ENCODE measurements at places on chromosomes 2 and 18. TPM values are rescaled to one million over a fixed set of nuclear protein-coding genes. Genes with fewer than 3 reads are reported as not detected.
A peak's percentile ranks its signal among the peaks of the same experiment; 100 is the strongest.

Gene CYS1
- 2.4 TPM for polyA plus RNA-seq

Gene VWC2L
- polyA plus RNA-seq: not detected

Gene M1AP
- 0.31 TPM for polyA plus RNA-seq

Gene EVA1A
- 4.7 TPM for polyA plus RNA-seq

Gene PLCD4
- polyA plus RNA-seq: 0.19 TPM

Gene REG3G
- polyA plus RNA-seq: 6.9 TPM

Gene FAHD2B
- polyA plus RNA-seq: 30.4 TPM

Gene GATA6
- polyA plus RNA-seq: 31.1 TPM

Gene TDRD15
- polyA plus RNA-seq: not detected

DNA sequence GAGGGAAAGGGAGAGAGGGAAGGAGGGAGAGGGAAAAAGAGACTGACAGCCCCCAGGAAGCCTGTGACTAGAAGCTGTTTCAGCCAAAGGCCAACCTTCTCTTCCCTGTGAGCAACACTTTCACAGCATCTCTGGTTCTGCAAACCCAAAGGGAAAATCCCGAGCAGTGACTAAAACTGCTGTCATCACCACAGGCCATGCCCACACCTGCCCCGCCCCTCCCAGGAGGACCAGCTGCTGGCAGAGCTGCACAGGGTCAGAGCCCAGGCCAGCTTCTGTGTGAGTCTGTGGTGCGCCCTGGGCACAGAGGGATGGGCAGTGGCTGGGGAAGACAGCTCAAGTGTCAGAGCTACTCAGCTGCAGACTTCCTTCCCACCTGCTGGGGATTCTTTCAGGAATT, 64.9 kb upstream of the OTOS start:
- no peaks in the 10 kb centered on the region for H3K27me3 ChIP-seq
- H3K4me1 ChIP-seq: no peaks in the 10 kb centered on the region
- no peak overlapping the region for H3K4me3 ChIP-seq
- DNase-seq: no peak

DNA sequence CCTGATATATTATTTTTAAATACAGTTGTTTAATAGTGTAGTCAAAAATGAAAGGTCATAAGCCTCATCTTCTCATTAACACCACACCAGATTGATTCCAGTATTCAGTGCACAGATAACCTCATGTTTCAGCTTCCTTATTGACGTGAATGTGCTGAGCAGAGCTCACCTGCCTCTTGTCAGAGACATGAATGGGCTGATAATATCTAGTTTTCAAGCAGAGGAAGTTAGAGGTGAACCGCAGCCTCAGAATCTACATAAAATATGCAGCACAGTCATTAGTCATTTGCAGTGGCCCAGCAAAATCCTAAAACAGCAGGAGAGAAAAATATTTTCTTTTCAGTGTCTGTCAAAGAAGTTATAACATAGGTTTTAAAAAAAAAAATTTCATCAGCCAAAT, 216.2 kb downstream of the GBX2 start:
- DNase-seq: no peak
- no peak overlapping the region for H3K4me3 ChIP-seq
- peaks cover 10% of the 10 kb centered on the region for H3K36me3 ChIP-seq
- no peaks in the 10 kb centered on the region for H3K27me3 ChIP-seq
- H3K27ac ChIP-seq: no peak overlapping the region

DNA sequence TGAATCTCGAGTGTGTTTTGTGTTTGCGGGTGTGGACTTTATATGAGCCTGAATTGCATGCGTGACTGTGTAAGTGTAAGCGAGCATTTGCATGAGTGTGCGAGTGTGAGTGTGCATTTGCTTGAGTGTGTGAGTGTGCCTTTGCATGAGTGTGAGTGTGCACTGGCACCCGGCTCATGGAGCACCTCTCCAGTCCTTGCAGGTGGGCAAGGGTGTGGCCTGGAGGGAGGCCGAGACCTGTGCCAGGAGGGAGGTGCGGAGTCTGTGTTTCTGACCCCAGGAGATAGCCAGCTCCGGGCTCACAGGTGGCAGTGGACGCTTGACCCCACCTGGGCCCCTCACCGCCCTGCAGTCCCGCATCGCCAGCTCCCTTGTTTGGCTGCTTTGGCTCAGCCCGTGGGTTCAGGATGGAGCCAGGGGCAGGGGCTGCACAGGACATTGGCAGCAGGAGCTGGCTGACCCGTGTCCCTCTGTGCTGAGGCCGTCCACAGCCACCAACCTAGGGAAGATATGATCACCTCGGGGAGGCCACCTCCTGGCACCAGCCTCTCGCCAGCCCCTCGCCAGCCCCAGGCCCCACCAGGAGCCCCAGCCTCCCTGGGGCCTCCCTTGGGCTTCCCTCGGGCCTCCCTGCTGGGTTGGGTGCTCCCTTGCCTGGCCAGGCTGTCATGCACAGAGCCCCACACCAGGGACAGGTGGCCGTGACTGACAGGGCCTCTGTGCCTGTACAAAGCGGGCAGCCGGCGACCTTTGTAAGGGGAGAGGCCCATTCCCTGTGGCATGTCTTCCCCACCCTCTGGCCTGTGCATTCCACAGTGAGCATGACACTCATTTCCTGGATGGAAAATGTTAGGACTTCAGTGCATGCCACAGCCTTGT, 81.6 kb downstream of the PTGR3 start:
- H3K4me1 ChIP-seq: no peaks in the 10 kb centered on the region
- H3K36me3 ChIP-seq: no peaks in the 10 kb centered on the region
- H3K4me3 ChIP-seq: no peak overlapping the region
- H3K27ac ChIP-seq: no peak overlapping the region
- no peak for DNase-seq

DNA sequence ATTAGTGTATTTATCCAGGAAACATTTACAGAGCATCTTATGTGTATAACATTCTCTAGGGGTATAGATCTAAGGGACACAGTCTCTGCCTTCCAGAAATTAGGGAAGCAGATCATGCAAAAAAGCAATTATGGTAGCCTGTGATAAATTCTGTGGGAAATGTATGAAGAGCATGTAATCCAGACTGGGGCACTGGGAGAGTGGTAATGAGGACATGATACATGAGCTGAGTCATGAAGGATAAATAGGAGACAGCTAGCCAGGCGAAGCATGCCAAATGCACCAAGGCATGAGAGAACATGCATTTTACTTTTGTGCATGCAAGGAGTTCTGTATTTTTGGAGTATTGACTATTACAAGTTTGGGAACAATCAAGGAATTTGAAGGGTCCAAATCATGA, 8.9 kb upstream of the RPRM start:
- H3K27ac ChIP-seq: no peak overlapping the region
- DNase-seq: no peak
- no peaks in the 10 kb centered on the region for H3K27me3 ChIP-seq
- no peaks in the 10 kb centered on the region for H3K4me1 ChIP-seq
- H3K36me3 ChIP-seq: no peaks in the 10 kb centered on the region
- H3K4me3 ChIP-seq: no peak overlapping the region

GRCh38 chr2:186780701-186781316, 68.2 kb downstream of the ZSWIM2 start:
- no peaks in the 10 kb centered on the region for H3K36me3 ChIP-seq
- no peaks in the 10 kb centered on the region for H3K27me3 ChIP-seq
- H3K27ac ChIP-seq: no peak overlapping the region
- no peak overlapping the region for H3K4me3 ChIP-seq
- no peak for DNase-seq
- no peaks in the 10 kb centered on the region for H3K4me1 ChIP-seq

DNA sequence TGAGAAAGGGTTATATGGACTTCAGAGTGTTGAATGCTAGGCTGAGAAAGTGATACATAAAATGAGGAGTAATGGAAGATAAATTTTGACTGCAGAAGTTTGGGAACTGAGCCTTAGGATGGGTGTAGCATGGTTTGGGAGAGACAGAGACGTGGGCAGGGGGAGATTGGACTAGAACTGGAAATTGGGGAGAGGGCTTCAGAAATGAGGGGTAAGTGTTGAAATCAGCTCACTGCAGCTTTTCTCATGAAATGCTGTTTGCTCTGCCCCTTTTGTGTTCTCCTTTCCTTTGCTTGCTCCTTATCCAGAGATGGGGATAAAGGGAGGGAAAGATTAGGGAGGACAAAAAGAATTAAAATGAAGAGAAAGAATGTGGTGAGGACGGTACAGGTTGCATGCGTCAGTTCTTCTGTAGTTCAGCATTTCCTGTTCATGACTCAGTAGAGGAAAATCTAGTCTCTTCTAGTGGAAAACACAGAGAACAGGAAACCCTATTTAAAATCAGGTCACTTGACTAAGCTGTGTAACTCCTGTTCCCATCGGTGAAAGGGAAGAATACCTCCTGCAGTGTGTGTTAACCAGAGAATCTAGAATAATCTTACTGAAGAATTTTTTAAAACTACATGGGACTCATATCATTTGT, 105.6 kb downstream of the CRIM1 start:
- no peak overlapping the region for H3K4me3 ChIP-seq
- peaks cover 16% of the 10 kb centered on the region for H3K36me3 ChIP-seq
- no peaks in the 10 kb centered on the region for H3K27me3 ChIP-seq

DNA sequence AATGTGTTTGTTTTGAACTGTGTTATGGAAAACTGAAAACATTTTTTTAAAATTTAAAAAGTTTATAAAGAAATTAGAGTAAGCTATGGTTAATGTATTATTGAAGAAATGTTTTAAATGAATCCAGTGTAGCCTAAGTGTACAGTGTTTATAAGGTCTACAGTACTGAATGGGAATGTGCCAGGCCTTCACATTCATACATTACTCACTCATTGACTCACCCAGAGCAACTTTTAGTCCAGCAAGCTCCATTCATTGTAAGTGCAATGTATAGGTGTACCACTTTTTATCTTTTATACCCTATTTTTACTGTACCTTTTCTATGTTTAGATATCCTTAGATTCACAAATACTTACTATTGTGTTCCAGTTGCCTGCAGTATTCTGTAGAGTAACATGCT, 215.1 kb upstream of the THUMPD2 start:
- no peaks in the 10 kb centered on the region for H3K36me3 ChIP-seq
- H3K4me3 ChIP-seq: no peak overlapping the region
- no peak overlapping the region for H3K27ac ChIP-seq
- no peaks in the 10 kb centered on the region for H3K4me1 ChIP-seq
- no peak for DNase-seq

- no peaks in the 10 kb centered on the region for H3K27me3 ChIP-seq
- no peaks in the 10 kb centered on the region for H3K36me3 ChIP-seq
- H3K4me3 ChIP-seq: peak overlapping the region; percentile 45
Observed at GRCh38 chr2:169362894-169363559, 693 bp upstream of the LRP2 start.

DNA sequence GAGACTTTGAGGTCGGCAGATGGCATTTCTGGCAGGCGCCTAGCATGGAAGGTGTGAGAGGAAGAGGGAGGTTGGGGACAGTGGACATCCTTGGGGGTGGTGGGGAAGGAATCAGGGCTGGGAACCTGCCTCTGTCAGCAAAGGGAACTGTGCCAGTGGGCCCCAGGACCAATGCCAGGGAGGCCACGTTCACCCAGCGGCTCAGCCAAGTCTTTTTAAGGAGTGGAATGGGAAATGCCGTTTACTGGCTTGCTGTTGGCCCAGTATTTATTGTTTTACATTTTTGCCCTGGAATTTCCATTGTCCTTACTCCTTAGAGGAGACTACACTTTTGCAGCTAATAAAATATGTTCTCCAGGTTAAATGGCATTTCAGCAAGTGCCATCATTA, 135.2 kb downstream of the MCFD2 start:
- no peaks in the 10 kb centered on the region for H3K36me3 ChIP-seq
- peak; percentile 39 for DNase-seq
- H3K27ac ChIP-seq: peak overlapping the region; percentile 56
- H3K4me3 ChIP-seq: no peak overlapping the region
- no peaks in the 10 kb centered on the region for H3K27me3 ChIP-seq

DNA sequence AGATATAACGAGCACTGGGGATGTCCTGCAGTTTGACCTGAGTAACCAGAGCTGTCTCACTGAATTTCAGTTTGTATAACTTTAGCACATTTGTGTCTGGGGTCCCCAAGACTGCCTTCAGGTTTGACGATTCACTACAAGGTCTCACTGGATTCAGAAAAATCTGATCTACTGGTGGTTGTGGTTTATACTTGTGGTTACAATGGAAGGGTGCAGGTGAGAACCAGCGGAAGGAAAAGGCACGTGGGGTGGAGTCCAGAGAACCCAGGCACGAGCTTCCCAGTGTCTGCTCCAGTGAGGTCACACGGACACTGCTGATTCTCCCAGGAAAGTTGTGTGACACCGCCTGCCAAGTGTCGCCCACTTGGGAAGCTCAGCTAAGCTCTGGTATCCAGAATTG, 126.0 kb downstream of the ZNF236 start:
- no peaks in the 10 kb centered on the region for H3K27me3 ChIP-seq
- peaks cover 18% of the 10 kb centered on the region for H3K4me1 ChIP-seq
- H3K27ac ChIP-seq: no peak overlapping the region
- peaks cover 37% of the 10 kb centered on the region for H3K36me3 ChIP-seq
- no peak for DNase-seq

DNA sequence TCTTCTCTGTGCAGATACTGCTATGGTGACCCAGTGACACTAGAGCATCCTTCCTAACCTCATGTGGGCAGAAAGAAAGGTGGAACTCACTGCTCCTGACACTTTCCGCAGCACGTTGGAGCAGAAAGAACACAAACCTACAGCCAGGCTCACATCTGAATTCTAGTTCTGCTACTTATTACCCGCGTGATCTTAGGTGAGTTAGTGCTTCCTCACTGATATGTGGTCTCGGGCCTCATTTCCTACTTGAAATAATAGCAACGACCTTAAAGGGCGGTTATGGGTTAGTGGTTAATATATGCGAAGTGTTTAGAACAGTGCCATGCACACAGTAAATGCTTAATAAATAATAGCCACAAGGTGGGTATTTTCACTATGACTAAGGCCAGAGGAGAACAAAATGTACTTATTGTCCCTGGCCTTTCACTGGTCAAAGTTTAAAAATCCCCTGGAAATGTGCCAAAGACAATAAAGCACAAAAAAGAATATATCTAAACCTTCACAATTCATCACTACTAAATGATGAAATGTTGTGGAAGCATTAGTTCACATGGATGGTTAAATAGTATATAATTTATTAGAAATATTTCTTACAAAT, 66.6 kb downstream of the MYOM1 start:
- H3K4me1 ChIP-seq: peaks cover 39% of the 10 kb centered on the region
- no peak overlapping the region for H3K4me3 ChIP-seq
- no peaks in the 10 kb centered on the region for H3K36me3 ChIP-seq
- H3K27me3 ChIP-seq: no peaks in the 10 kb centered on the region
- peak overlapping the region; percentile 21 for H3K27ac ChIP-seq

GRCh38 chr2:209331291-209331844, 92.5 kb upstream of the MAP2 start:
- peaks cover 5% of the 10 kb centered on the region for H3K4me1 ChIP-seq
- no peaks in the 10 kb centered on the region for H3K36me3 ChIP-seq
- DNase-seq: peak; percentile 68
- no peak overlapping the region for H3K27ac ChIP-seq
- no peaks in the 10 kb centered on the region for H3K27me3 ChIP-seq
- H3K4me3 ChIP-seq: no peak overlapping the region

GRCh38 chr2:174744111-174744510, 20.2 kb downstream of the CHRNA1 start:
- no peak overlapping the region for H3K4me3 ChIP-seq
- H3K27me3 ChIP-seq: no peaks in the 10 kb centered on the region
- no peaks in the 10 kb centered on the region for H3K4me1 ChIP-seq
- DNase-seq: no peak

GRCh38 chr2:46539327-46540276, 60.2 kb downstream of the TMEM247 start:
- H3K27ac ChIP-seq: peak overlapping the region; percentile 92
- no peaks in the 10 kb centered on the region for H3K27me3 ChIP-seq
- peaks cover 10% of the 10 kb centered on the region for H3K4me1 ChIP-seq
- H3K4me3 ChIP-seq: no peak overlapping the region
- no peak for DNase-seq

- H3K27me3 ChIP-seq: no peaks in the 10 kb centered on the region
- H3K4me3 ChIP-seq: no peak overlapping the region
- H3K4me1 ChIP-seq: no peaks in the 10 kb centered on the region
- H3K27ac ChIP-seq: no peak overlapping the region
Observed at GRCh38 chr18:11368020-11368419, 218.7 kb upstream of the PIEZO2 start.

- H3K4me3 ChIP-seq: no peak overlapping the region
- no peak for DNase-seq
- H3K27ac ChIP-seq: no peak overlapping the region
Observed at GRCh38 chr2:86272111-86272510, 65.3 kb downstream of the REEP1 start.

Data from stomach (tissue), 19 donors.